ENCODE measurements at places on chromosomes 11 and 22.

DNA sequence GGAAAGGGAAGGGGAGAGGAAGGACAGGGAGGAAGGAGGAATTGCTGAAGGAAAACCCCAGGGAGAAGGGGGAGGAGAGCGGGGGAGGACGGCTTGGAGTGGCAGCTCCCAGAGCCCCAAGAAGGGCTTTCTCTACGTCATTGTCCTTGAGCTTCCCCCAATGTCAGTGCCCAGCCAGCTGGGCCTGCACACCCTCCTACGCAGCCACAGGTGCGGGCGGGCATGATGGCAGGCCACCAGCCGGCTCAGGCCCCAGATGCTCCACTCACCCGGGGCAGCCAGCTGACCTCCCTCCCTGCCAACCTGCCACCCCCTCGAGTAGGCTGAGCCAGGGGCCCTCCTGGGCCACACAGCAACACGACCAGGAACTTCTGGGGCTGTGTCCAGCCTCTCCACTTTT, 11.2 kb downstream of the SYT7 start:
- no peak for DNase-seq

GRCh38 chr11:93740031-93740729, 1.1 kb downstream of the TAF1D start:
- peak; percentile 4 for DNase-seq

DNA sequence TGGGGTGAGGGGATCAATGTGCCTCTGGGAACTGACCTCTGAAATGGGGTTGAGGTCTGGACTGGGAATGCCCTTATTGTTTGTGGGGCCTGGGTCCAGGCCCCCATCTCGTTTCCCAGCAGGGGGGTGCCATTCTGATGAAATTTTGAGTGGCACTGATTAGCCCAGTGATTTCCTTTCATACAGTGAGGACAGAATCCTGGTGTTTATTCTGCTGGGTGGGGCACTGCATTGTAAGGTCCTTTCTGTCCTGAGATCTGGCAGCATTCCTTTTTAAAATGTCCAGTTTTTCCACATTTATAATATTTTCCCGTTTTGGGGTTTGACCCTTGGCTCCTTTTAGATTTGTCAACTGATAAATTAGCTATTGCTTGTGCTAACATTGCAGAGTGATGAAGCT, 27.1 kb downstream of the OR10A6 start:
- no peak for DNase-seq

DNA sequence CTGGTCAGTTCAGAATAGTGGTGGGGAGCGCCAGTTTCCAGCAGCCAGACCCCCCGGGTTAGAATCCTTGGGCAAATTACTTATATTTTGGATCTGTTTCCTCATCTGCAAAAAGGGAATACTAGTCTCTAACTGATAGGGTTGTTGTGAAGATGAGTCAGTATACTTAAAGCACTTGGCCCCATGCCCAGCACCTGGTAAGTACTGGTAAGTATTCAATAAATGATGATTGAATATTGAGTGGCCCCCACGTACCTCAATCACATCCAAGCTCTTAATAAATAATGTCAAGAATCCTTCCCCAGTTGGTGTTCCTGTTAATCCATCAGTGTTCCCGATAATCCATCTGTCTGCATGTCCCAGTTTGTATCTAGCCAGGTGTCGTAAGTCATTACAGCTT, 12.1 kb downstream of the ACP2 start:
- no peak for DNase-seq

DNA sequence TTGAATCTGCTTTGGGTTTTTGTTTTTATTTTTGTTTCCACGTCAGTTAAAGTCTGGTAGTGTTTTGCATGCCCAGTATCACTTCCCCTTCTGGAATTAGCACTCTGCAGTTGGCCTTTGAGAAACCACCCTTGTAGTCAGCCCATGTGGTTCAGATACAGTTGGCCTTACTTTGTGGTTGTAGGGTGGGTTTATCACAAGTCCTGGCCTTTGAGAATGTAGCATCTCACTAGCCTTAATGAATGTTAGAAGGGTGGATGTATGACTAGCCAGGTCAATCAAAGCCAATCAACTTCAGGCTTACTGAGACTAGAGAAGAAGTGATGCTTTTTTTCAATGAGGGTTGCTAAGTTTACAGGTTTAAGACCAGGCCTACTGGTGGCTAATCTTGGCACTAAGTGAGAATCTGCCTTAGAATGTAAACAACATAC, 19.8 kb downstream of the ARL14EP start:
- DNase-seq = no peak

- DNase-seq = no peak
Observed at GRCh38 chr11:130118165-130118564, 41.4 kb upstream of the ST14 start.

- DNase-seq = no peak
Observed at GRCh38 chr22:27331526-27332281, 469.9 kb downstream of the MN1 start.

- DNase-seq = no peak
Observed at GRCh38 chr11:58186938-58187337, 1.9 kb upstream of the OR9Q2 start.

Measured in renal pelvis (tissue), 12 donors.